ENCODE measurements at places on chromosomes 4 and X. TPM values are rescaled to one million over a fixed set of nuclear protein-coding genes. Genes with fewer than 3 reads are reported as not detected.

The ARMCX2 gene
- 30.2 TPM for total RNA-seq

The HSFX2 gene
- not detected for total RNA-seq

- no peaks in the 10 kb centered on the region for H3K4me1 ChIP-seq
- H3K36me3 ChIP-seq: no peaks in the 10 kb centered on the region
- no peaks in the 10 kb centered on the region for H3K27me3 ChIP-seq
- DNase-seq: no peak
- no peak overlapping the region for H3K4me3 ChIP-seq
Observed at GRCh38 chr4:18314731-18315130, 293.2 kb upstream of the LCORL start.

DNA sequence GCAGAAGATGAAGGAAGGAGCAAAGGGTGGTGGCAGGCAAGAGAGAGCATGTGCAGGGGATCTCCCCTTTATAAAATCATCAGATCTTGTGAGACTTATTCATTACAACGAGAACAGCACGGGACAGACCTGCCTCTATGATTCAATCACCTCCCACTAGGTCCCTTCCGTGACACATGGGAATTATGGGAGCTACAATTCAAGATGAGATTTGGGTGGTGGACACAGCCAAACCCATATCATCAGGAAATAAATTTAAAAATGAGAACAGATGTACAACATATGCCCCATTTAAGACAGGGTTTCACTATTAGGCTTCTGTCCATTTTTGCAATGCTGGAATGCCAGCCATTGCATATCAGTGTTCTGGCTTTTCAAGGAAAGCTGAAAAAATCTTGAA is 346.7 kb upstream of the SLIT2 start:
- no peak overlapping the region for H3K4me3 ChIP-seq
- H3K36me3 ChIP-seq: no peaks in the 10 kb centered on the region
- H3K4me1 ChIP-seq: no peaks in the 10 kb centered on the region
- H3K27ac ChIP-seq: no peak overlapping the region

All from vagina (tissue), 2 donors.